ENCODE measurements at places on chromosomes 3 and 15. TPM values are rescaled to one million over a fixed set of nuclear protein-coding genes. Genes with fewer than 3 reads are reported as not detected.

HRG gene
- not detected for polyA plus RNA-seq

TRIM42 gene
- not detected for polyA plus RNA-seq

CPN2 gene
- not detected for polyA plus RNA-seq

C2CD4A gene
- polyA plus RNA-seq = not detected

HRH1 gene
- polyA plus RNA-seq = 0.31 TPM

GRCh38 chr3:33879540-33879939, 81.1 kb downstream of the PDCD6IP start:
- peaks cover 4% of the 10 kb centered on the region for H3K4me1 ChIP-seq
- no peak overlapping the region for H3K4me3 ChIP-seq
- no peak for DNase-seq

DNA sequence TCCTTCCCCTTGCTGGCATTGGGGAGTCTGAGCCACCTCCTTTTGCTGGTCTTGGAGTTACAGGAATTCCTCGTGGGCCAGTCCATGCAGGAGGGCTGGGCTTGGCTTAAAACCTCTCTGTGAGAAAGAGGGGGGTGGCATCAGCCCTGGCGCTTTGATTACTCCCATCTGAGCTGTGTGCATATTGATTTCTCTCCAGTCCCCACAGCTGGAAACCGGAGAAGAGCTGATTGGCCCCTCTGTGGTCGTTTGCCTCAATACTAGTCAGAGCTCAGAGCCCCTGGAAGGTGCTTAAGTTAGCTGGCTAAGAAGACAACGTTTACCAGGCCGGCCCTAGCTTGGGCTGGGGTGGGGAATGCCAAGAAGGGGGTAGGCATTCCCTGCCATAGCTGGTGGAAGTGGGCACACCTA, 4.0 kb upstream of the RASGRF1 start:
- no peaks in the 10 kb centered on the region for H3K4me1 ChIP-seq
- H3K27me3 ChIP-seq = peaks cover 15% of the 10 kb centered on the region
- H3K4me3 ChIP-seq = no peak overlapping the region
- DNase-seq = no peak
- H3K36me3 ChIP-seq = no peaks in the 10 kb centered on the region

DNA sequence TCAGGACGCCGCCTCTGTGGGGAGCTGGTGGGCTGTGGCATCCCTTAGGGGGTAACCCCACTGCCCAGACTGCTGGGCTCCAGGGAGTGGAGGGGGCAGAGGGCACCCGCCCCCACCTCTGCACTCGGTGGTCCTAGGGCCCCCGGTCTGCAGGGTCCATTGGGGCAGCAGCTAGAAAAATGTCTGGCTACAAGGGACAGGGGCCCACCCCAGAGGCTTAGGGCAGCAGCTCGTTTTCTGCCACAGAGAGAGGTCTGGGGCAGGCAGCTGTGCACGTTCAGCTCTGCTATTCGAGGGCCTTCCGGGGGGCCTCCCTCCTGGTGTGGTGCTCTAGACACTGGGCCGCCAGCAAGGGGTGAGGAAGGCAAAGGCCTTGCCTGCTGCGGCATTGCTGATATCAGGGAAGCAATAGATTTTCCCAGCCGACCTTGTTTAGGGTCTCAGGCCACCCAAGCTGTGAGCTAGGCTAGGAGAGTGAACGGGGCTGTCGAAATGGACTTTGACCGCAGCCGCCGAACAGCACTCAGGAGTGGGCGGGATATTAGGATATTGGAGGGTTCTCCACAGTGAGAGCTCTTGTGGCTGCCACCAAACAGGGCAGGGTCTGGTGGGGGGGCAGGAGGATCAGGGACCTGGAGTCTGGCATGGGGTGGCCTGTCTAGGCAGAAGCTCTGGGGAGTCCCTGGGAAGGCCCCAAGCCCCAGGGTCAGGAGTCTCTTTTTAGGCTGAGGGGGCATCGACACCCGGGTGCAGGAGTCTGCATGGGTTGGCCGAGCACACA, 61.4 kb upstream of the KLF13 start:
- H3K27me3 ChIP-seq = no peaks in the 10 kb centered on the region
- H3K4me1 ChIP-seq = peaks cover 72% of the 10 kb centered on the region
- H3K36me3 ChIP-seq = no peaks in the 10 kb centered on the region
- no peak for DNase-seq
- H3K27ac ChIP-seq = peak overlapping the region; percentile 70

- H3K36me3 ChIP-seq = no peaks in the 10 kb centered on the region
- no peaks in the 10 kb centered on the region for H3K4me1 ChIP-seq
- no peak overlapping the region for H3K4me3 ChIP-seq
- no peak for DNase-seq
- H3K27ac ChIP-seq = no peak overlapping the region
- no peaks in the 10 kb centered on the region for H3K27me3 ChIP-seq
These were observed 415.3 kb downstream of the TIGIT start for GRCh38 chr3:114709102-114709501.

DNA sequence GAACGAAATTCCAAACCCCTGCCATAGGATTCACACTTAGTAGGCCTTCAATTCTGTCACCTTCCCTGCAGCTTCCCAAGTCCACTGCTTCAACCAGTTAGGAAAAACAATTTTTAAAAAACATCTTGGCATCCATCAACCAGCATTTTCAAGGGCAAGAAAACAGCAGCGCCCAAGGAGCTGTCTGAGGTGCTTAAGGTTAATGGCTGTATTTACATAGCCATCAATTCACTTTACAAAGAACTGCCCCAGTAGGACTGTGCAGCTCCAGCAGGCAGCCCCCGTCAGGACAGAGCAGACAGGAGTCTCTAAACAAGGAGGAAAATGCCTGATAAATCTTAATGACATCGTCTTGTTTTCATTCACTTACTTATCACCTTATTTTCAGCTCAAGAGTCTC, 13.3 kb downstream of the TAFA4 start:
- H3K36me3 ChIP-seq = no peaks in the 10 kb centered on the region
- no peak overlapping the region for H3K4me3 ChIP-seq
- H3K27ac ChIP-seq = no peak overlapping the region
- DNase-seq = no peak
- H3K27me3 ChIP-seq = no peaks in the 10 kb centered on the region
- no peaks in the 10 kb centered on the region for H3K4me1 ChIP-seq
